ENCODE measurements at places on chromosomes 4 and X.

DNA sequence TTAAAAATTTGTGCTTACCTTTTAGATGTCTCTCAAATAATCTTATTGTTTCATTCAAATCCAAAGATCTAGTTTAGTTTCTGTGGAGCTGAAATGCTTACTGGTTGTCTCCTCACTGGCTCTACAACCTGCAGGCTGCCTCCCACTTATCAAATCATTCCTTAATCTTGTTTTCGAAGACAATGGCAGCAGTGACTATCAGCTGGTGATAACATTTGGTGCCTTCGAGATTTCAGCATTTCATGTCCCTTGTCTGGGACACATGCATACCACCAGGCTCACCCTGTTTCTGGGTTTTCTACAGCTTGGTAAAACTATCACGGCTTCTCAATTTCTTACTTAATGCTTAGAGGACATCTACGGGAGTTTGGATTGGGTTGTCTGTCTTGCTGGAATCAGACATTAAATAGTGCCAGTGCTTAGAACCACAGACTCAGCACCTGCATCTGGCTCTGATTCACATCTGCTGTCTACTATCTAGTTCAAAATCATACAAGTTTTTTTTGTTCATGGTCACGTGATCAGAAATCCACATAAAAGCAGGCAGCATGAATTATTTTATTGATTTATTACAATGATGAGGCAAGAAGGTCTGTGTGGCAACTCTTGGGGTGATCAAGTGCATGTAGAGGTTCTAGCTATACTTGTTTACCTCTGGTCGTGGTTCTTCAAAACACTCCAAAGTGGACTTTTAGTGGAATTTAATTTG, 32.0 kb upstream of the SMARCAD1 start:
- H3K4me3 ChIP-seq, result no peak overlapping the region
- H3K27me3 ChIP-seq, result no peaks in the 10 kb centered on the region
- no peak for DNase-seq
- no peak overlapping the region for H3K27ac ChIP-seq
- no peaks in the 10 kb centered on the region for H3K4me1 ChIP-seq

DNA sequence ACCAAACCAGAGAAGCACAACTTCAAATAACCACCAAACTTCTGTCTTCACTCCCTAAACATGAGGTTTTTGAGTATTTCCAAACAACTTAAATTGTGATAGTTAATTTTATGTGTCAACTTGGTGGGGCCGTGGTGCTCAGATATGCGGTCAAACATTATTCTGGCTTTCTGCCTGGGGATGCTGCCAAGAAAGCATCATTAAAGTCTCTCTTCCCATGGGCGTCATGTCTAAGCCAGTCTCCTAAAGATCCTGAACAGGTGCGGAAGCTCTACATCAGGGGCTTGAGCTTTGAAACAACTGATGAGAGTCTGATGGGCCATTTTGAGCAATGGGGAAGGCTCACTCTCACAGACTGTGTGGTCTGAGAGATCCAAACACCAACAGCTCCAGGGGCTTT, 24.1 kb upstream of the SOD3 start:
- peaks cover 19% of the 10 kb centered on the region for H3K4me1 ChIP-seq
- no peak for DNase-seq

GRCh38 chrX:101164766-101165590, 54.6 kb upstream of the DRP2 start:
- no peak for DNase-seq
- H3K27ac ChIP-seq, result no peak overlapping the region
- H3K27me3 ChIP-seq, result no peaks in the 10 kb centered on the region
- no peaks in the 10 kb centered on the region for H3K4me1 ChIP-seq

- H3K36me3 ChIP-seq, result no peaks in the 10 kb centered on the region
- DNase-seq, result no peak
- peaks cover 15% of the 10 kb centered on the region for H3K4me1 ChIP-seq
- H3K27ac ChIP-seq, result no peak overlapping the region
These were observed 14.1 kb downstream of the ACSL1 start for GRCh38 chr4:184811526-184812198.

Data from esophagus squamous epithelium (tissue), 5 donors.